ENCODE measurements at places on chromosomes 1 and 21. TPM values are rescaled to one million over a fixed set of nuclear protein-coding genes. Genes with fewer than 3 reads are reported as not detected.

ACTA1 gene
- 8,109 TPM for total RNA-seq

GLMN gene
- 5.5 TPM for total RNA-seq

AVPR1B gene
- total RNA-seq: not detected

ARHGEF10L gene
- total RNA-seq: 108 TPM

Data from psoas muscle (tissue), 8 donors.